ENCODE measurements at places on chromosomes 2 and 18.
A peak's percentile ranks its signal among the peaks of the same experiment; 100 is the strongest.

GRCh38 chr2:182890305-182890704, 23.9 kb upstream of the FRZB start:
- peak; percentile 30 for DNase-seq

GRCh38 chr18:11260961-11261461, 111.6 kb upstream of the PIEZO2 start:
- no peak for DNase-seq

- no peak for DNase-seq
Measured at GRCh38 chr18:8868276-8868675, 162.9 kb downstream of the MTCL1 start.

DNA sequence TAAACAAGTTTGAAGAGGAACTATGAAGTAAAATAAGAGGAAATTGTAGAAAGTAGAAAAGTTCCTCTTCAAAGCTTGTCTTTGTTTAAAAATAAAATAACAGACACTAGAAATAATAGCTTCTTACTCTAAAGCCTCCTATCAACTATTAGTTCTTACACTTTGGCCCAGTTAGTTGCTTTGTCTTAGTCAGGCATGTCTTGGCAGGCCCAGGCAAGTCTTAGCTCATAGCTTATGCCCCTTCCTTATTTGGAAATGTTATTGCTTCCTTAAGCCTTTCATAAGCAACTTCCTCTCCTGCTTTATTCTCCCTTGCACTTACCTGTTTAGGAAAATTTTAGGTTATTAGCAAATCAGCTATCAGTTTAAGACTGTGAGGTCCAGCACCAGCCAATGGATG, 950.6 kb upstream of the LRATD1 start:
- no peak for DNase-seq

All from fibroblast of skin of right biceps (primary cell).